Large intestine (tissue), 12 donors: ENCODE measurements at places on chromosomes 1 and 21. TPM values are rescaled to one million over a fixed set of nuclear protein-coding genes. Genes with fewer than 3 reads are reported as not detected.
A peak's percentile ranks its signal among the peaks of the same experiment; 100 is the strongest.

Gene MTMR11
- 170 TPM for polyA plus RNA-seq

Gene RABIF
- 11.1 TPM for polyA plus RNA-seq

Gene STUM
- 8.2 TPM for polyA plus RNA-seq

Gene RNF186
- 18.8 TPM for polyA plus RNA-seq

Gene TMEM82
- polyA plus RNA-seq: 15.6 TPM

Gene SGIP1
- polyA plus RNA-seq: 15.2 TPM

Gene MASP2
- 5.8 TPM for polyA plus RNA-seq

Gene OSCP1
- 6.5 TPM for polyA plus RNA-seq

DNA sequence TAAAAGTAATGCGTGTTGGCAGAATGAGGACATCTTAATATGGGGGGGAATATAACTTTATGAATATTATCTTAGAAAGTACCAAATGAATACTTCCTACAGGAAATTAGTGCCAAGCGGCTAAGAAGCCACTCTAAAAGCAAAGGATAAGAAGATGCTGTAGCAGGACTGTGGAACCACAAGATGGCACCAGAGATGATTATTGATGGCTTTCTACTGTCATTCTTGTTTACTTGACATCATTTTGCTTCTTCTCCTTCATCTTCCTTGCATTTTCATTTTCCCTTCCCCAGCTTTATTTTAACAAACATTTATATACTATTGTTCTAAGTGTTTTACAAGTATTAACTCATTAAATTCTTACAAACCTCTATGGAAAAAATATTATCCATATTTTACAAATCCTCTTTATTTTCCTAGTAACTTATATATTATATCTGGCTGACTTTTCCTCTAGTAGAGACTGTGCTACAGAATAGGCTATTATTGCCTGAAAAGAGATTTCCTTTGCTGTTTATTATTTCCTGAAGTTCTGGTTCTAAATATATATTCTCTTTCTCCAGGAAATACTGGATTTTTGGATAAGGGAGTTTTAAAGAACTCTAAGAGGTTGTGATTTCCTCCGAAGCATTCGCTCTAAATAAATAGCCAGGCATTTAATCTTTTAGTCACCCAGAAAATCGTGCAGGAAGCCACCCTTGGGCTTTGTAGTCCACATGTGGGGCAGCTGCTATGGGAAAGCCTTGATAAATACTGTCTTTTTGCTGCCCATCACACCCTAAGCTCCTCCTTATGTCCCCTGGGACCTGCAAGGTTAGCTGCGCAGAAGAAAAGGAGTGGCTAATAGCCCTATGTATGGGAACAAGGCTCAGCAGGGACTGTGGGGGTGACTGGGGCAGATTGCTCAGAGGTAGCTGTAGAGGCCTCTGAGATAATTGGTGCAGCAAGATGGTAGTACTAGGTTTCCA, 69.8 kb downstream of the TPR start:
- no peak for DNase-seq
- H3K4me3 ChIP-seq: no peak overlapping the region
- no peaks in the 10 kb centered on the region for H3K27me3 ChIP-seq
- H3K27ac ChIP-seq: no peak overlapping the region

DNA sequence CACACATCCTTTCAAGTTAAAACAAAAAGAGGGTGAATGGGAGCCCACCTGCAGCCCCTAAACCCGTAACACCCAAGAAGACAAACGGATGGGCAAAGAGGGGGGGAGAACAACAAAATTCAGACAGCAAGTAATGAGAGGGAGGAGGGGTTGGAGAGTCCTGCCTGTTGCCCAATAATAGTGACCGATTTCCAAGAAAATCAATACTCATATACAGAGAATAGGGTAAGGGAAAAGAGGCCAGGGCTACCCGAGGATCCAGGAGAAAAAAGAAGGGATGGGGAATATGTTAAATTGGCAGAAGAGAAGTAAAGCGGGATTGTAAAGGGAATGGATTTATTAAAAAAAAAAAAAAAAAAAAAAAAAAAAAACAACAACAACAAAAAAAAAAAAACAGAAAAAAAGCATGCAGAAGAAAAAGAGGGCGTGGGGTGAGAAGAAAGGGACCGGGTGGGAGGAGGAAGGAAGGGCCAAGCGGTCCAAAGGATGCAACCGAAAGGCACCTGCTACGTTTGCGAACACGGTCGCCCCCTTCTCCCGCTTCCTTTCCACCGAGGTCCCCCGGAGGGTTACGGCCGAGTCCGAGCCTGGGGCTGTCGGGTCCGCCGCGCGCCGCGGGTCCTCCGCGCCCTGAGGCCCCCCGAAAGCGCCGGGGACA, 930 bp downstream of the SLC30A10 start:
- peaks cover 5% of the 10 kb centered on the region for H3K27me3 ChIP-seq
- H3K4me3 ChIP-seq: peak overlapping the region; percentile 71
- H3K27ac ChIP-seq: peak overlapping the region; percentile 89
- DNase-seq: no peak

DNA sequence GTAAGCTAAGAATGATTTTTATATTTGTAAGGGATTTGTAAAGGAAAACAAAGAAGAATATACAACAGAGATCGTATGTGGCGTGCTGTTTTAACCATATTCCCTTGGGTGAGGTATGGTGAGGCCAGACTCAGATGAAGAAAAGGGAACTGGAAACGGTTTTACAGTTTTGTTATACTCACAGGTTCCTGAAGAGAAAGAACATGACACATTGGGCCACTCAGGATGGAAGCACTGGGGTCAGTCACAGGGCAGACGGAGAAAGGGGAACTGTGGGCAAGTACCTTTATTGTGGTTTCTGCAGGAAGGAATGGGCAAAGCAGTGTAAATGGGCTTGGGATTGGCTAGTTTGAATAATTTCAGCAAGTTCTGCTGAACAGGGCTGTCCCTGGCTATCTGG, 177.4 kb downstream of the LBR start:
- H3K36me3 ChIP-seq: no peaks in the 10 kb centered on the region
- H3K4me3 ChIP-seq: no peak overlapping the region
- no peaks in the 10 kb centered on the region for H3K27me3 ChIP-seq
- no peak for DNase-seq
- H3K4me1 ChIP-seq: no peaks in the 10 kb centered on the region

GRCh38 chr1:155171836-155172731, 1.0 kb downstream of the KRTCAP2 start:
- peaks cover 19% of the 10 kb centered on the region for H3K36me3 ChIP-seq
- no peak for DNase-seq
- H3K27ac ChIP-seq: peak overlapping the region; percentile 65

- no peak overlapping the region for H3K4me3 ChIP-seq
- peak overlapping the region; percentile 67 for H3K27ac ChIP-seq
- DNase-seq: peak; percentile 71
- no peaks in the 10 kb centered on the region for H3K27me3 ChIP-seq
- no peaks in the 10 kb centered on the region for H3K36me3 ChIP-seq
Measured at GRCh38 chr1:227357171-227357926, 39.1 kb upstream of the CDC42BPA start.

DNA sequence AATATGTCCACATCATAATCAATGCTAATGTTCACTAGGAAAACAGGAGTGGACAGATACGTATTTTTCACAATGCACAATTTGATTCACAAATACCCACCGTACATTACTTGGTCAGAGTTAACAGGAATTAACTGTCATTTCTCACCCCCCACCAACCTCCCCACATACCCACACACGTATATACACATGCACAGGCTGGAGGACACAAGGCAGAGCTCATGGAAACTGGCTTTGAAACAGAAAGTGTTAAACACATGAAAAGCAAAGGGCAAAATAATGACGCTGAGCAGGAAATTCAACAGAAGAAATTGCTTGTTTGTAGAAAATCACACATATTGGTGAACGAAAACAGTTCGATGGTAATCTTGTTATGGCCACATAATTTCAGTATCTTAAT, 188.4 kb upstream of the DMRTA2 start:
- no peaks in the 10 kb centered on the region for H3K36me3 ChIP-seq
- no peak overlapping the region for H3K4me3 ChIP-seq
- no peak overlapping the region for H3K27ac ChIP-seq

- no peaks in the 10 kb centered on the region for H3K4me1 ChIP-seq
- DNase-seq: no peak
- H3K4me3 ChIP-seq: no peak overlapping the region
- no peak overlapping the region for H3K27ac ChIP-seq
Measured at GRCh38 chr1:103125219-103125618, 16.9 kb upstream of the COL11A1 start.

DNA sequence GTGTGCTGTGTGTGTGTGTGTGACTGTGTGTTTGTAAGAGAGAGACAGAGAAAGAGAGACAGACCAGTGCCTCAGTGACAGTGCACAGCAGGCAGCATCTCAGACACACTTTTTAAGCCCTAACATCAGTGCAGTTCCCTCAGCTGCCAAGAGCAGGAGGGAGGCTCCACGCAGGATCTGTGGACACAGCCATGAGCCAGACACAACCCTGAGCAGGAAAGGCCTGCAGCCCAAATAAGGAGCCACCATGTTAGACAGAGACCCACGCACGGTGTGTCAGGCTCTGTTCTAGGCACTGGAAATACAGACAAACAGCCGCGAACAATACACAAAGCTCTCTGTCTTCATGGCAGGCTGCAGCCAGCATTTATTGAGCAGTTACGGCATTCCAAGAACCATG, 445.5 kb downstream of the MATN1 start:
- peaks cover 5% of the 10 kb centered on the region for H3K27me3 ChIP-seq
- H3K27ac ChIP-seq: no peak overlapping the region
- no peaks in the 10 kb centered on the region for H3K4me1 ChIP-seq
- H3K36me3 ChIP-seq: no peaks in the 10 kb centered on the region
- no peak for DNase-seq

GRCh38 chr1:1477206-1477605, 5.6 kb downstream of the ATAD3B start:
- H3K27ac ChIP-seq: no peak overlapping the region
- H3K36me3 ChIP-seq: peaks cover 30% of the 10 kb centered on the region
- no peaks in the 10 kb centered on the region for H3K27me3 ChIP-seq
- DNase-seq: no peak
- H3K4me3 ChIP-seq: no peak overlapping the region

- H3K27me3 ChIP-seq: no peaks in the 10 kb centered on the region
- no peak overlapping the region for H3K4me3 ChIP-seq
- peak overlapping the region; percentile 25 for H3K27ac ChIP-seq
Measured at GRCh38 chr1:230750986-230751625, 3.9 kb downstream of the CAPN9 start.

DNA sequence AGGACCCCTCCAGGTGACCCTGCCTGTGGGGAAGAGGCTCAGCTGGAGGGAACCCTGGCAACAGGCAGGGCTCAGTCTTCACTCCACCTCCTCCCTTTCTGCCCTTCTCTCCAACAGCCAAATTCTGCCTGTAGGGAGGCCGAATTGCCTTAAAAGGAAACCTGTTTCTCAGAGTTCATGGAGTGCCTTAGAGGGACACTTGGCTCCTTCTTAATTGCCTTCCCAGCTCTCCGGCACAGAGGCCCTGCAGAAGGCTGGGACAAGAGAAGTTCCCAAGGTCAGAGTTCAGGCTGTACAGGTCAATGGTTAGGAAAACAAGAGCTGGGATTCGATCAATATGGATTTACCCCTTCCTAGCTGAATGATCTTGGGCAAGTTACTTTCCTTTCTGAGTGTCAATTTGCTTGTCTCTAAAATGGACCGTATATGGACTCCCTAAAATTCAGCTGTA, 6.2 kb downstream of the CSRP1 start:
- H3K36me3 ChIP-seq: peaks cover 10% of the 10 kb centered on the region
- no peak overlapping the region for H3K4me3 ChIP-seq
- H3K27me3 ChIP-seq: no peaks in the 10 kb centered on the region
- DNase-seq: peak; percentile 67
- H3K27ac ChIP-seq: peak overlapping the region; percentile 61
- H3K4me1 ChIP-seq: peaks cover 61% of the 10 kb centered on the region

GRCh38 chr1:221141606-221142285, 262.5 kb downstream of the HLX start:
- H3K27me3 ChIP-seq: no peaks in the 10 kb centered on the region
- DNase-seq: no peak
- H3K4me1 ChIP-seq: no peaks in the 10 kb centered on the region
- H3K4me3 ChIP-seq: no peak overlapping the region

- no peaks in the 10 kb centered on the region for H3K36me3 ChIP-seq
- DNase-seq: no peak
- H3K27ac ChIP-seq: no peak overlapping the region
Measured at GRCh38 chr21:28561772-28562171, 430.9 kb downstream of the LTN1 start.

GRCh38 chr1:12157366-12158231, 9.2 kb upstream of the TNFRSF1B start:
- H3K4me1 ChIP-seq: peaks cover 10% of the 10 kb centered on the region
- H3K27me3 ChIP-seq: no peaks in the 10 kb centered on the region
- no peak overlapping the region for H3K4me3 ChIP-seq
- no peak for DNase-seq
